ENCODE measurements at places on chromosomes 13 and 19.

DNA sequence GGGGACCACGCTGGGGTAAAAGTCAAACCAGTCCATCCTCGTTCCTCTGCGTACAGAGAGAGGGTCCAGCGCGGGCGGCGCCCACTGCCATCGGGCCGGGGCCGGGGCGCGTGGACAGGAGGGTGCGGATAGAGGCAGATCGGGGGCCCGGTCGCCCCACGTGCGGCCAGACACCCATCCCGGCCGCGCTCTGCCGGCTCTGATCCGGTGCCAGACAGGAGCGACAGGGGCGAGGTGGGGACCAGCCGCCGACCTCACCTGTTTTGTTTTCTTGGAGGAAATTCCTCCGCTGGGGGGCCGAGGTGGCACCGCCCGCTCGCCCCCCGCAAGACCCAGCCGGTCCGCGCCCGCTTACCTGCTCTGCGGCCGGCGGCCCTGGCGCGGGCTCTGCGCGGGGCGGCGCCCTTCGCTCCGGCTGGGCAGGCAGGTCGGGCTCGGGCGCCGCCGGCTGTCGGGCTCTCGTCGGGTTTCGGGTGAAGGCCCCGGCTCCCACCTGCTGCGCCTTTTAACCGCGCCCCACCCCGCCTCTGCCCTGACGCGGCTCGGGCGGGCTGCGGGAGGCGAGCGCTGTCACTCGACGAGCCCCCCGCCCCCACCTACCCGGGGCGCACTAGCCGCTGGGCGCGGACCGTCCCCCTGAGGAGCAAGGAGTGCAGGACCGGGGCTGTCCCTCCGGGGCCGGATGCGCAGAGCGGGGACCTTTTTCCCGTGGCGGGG is at the start of gene GJB6:
GJB6 (minus strand) TSS at position 481 of the 717 bp plus-strand sequence. CDS start 8,839 bp downstream, outside the sequence.
- no peak for DNase-seq

- no peak for DNase-seq
These were observed 951 bp upstream of the MTUS2 start for GRCh38 chr13:28819046-28819730.

- no peak for DNase-seq
These were observed 10.7 kb downstream of the EPSTI1 start for GRCh38 chr13:42981317-42981716.

- DNase-seq, result no peak
These were observed 1317.1 kb downstream of the SLITRK1 start for GRCh38 chr13:82565201-82565600.

DNA sequence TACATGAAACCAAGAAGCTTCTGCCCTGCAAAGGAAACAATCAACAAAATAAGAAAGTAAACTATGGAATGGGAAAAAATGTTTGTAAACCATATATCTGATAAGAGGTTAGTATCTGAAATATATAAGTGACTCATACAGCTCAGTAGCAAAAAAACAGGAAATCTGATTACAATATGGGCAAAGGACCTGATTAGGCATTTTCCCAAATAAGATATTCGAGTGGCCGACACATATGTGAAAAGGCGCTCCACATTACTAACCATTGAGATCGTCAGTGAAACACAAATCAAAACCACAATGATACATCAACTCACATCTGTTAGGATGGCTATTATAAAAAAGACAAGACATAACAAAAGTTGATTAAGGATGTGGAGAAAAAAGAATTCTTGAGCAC is 2818.6 kb upstream of the PCDH20 start:
- DNase-seq, result no peak

- DNase-seq, result no peak
These were observed 122.6 kb upstream of the SLC10A2 start for GRCh38 chr13:103188713-103189326.

- no peak for DNase-seq
These were observed 13.5 kb downstream of the WIZ start for GRCh38 chr19:15436012-15436825.

Measured in naive thymus-derived CD4-positive, alpha-beta T cell (primary cell).